Activated CD4-positive, alpha-beta T cell treated with anti-CD3 and anti-CD28 coated beads, Interleukin-2, amount 10 ng/mL, durations not matched to agents 24 days and 14 days (primary cell): ENCODE measurements at places on chromosomes 1 and 21. TPM values are rescaled to one million over a fixed set of nuclear protein-coding genes. Genes with fewer than 3 reads are reported as not detected.

GRCh38 chr1:60662486-60663044 is 419.8 kb upstream of the NFIA start:
- H3K4me1 ChIP-seq = no peaks in the 10 kb centered on the region
- no peak for DNase-seq
- H3K27ac ChIP-seq = no peak overlapping the region
- H3K27me3 ChIP-seq = no peaks in the 10 kb centered on the region
- no peak overlapping the region for H3K4me3 ChIP-seq

DNA sequence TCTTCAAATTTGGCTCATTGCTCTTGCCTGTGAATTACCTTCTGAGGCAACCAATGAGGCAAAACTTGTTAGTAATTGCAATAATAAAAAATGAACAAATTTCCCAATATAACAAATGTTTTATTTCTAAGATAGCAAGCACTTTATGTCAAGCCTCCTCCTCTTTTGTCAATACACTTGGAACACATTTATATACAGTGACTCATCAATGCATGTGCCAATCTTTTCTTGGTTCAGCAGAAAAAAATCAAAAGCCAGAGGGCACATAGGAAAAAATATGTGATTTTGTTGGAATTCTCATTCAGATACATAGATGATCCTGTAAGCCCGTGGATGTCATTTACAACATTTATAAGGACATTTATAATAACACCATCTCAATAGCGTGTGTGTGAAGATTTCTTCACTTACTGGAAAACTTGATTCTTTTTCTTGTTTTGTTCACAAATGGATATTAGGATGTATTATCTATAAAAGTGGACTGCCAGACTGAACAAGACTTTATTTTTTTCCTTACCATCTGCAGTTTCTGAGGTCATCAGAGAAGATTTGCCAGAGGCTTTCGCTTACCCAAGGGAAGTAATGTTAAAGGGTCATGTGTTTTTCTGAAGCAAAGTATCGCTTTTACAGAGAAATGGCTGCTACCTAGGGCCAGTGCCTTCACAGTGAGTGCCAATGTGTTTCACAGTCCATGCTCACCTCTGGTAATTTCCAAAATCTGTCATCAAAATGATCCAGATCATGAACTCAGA is 645.7 kb upstream of the PTBP2 start:
- H3K27me3 ChIP-seq = no peaks in the 10 kb centered on the region
- H3K36me3 ChIP-seq = no peaks in the 10 kb centered on the region
- H3K27ac ChIP-seq = no peak overlapping the region
- DNase-seq = no peak
- no peak overlapping the region for H3K4me3 ChIP-seq

GRCh38 chr1:10816233-10816632 is 19.8 kb upstream of the CASZ1 start:
- H3K4me3 ChIP-seq = no peak overlapping the region
- H3K27me3 ChIP-seq = peaks cover 2% of the 10 kb centered on the region
- H3K36me3 ChIP-seq = no peaks in the 10 kb centered on the region
- DNase-seq = no peak
- H3K4me1 ChIP-seq = no peaks in the 10 kb centered on the region

GRCh38 chr1:72438270-72438669 is 155.9 kb upstream of the NEGR1 start:
- no peaks in the 10 kb centered on the region for H3K36me3 ChIP-seq
- no peaks in the 10 kb centered on the region for H3K4me1 ChIP-seq
- H3K27me3 ChIP-seq = no peaks in the 10 kb centered on the region
- no peak for DNase-seq
- no peak overlapping the region for H3K27ac ChIP-seq

OR6K3 gene
- total RNA-seq = not detected in 2 replicates

DNA sequence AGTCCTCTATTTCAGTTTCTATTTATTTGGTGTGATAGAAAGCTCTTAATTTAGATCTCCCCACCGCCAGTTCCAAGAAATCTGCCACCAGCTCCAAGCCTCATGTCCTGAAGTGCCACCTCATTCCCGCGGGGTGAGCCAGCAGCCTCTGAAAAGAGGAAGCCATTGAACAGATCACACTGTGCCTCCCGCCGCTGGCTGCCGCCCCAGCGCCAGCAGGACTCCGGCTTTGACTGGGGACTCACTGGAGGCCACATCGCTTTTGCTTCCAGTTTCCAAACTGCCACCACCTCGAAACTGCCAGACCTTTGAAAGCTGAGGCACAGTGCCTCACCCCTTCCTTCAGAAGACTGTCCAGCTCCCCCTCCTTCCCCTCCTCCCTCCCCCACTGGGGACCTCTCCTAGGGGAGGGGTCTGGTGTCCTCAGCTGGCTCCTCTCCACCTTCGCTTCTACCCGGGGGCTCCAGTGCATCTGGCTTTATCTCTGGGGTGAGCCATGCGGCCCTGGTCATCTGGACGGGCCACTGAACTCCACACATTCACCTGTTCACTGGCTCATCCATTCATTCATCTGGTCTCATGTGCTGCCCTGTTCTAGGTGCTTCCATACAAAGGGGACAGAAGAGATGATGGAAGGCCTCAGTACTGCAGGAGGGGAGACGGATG is 58.9 kb downstream of the VPS26C start:
- H3K27ac ChIP-seq = peak overlapping the region; percentile 66
- peaks cover under 1% of the 10 kb centered on the region for H3K36me3 ChIP-seq
- peaks cover 5% of the 10 kb centered on the region for H3K27me3 ChIP-seq
- H3K4me1 ChIP-seq = peaks cover 13% of the 10 kb centered on the region

KRTCAP2 gene
- total RNA-seq = 244 and 245 TPM in 2 replicates

PLD5 gene
- not detected in 2 replicates for total RNA-seq

- no peaks in the 10 kb centered on the region for H3K27me3 ChIP-seq
- peaks cover 17% of the 10 kb centered on the region for H3K36me3 ChIP-seq
- peak overlapping the region; percentile 62 for H3K4me3 ChIP-seq
- peak; percentile 76 for DNase-seq
Measured at GRCh38 chr1:205316161-205316566, 5.4 kb downstream of the NUAK2 start.
